Stimulated activated naive CD8-positive, alpha-beta T cell treated with anti-CD3 and anti-CD28 coated beads, Interleukin-15, Interleukin-2, amounts not matched to agents 100 U/mL and 50 U/mL, for 24 hours (primary cell): ENCODE measurements at places on chromosomes 5 and 9.

- DNase-seq = no peak
Measured at GRCh38 chr9:1005043-1005667, 28.7 kb downstream of the DMRT3 start.

- DNase-seq = no peak
Measured at GRCh38 chr5:160831801-160832200, 20.2 kb downstream of the ATP10B start.

- no peak for DNase-seq
Measured at GRCh38 chr9:134951994-134952393, 34.3 kb upstream of the FCN1 start.

DNA sequence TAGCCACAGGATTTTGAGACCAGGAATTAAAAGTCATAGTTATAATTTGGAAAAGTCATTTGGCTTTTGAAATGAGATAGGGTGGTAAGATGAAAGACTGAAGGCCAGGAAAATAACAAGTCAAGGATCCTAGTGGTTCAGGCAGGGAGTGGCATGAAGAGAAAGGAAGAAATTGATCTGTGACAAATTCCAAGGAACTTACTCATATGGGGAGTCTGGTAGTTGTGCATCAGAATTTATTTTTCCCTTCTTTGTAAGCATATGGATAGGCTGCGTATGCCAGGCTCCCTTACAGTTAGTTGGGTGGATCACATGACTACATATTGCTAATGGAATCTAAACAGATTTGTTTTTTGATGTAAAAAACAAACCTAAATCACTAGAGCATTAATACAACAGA, 21.0 kb downstream of the ISL1 start:
- no peak for DNase-seq

DNA sequence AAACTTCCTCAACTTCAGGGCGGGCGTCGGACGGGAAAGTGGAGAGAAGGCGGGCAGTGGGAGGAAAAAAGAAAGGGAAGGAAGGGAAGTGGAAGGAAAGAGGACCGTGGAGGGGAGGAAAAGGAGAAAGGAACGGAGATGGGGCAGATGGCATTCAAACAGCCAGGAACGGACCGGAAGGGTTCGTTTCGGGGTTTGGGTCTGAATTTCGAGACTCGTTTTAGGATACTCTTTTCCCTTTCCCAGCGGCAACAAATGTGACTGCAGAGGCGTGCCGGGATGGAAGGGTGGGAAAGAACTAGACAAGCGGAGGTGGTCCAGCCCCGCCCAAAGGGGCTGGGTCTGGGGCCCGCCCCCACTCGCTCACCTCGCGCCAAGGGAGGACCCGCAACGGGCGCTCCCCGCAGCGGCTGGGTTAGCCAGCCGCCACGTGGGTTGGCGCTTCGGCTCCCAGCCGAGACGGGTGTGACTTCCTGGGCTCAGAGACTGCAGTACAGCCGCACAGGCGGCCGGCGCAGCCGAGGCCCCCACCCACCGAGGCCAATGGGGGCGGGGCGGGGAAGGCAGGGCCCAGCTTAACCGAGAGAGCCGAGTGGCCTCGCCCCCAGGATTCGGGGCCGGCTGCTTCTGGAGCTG, 2.7 kb downstream of the VCAN start:
- peak; percentile 56 for DNase-seq

GRCh38 chr5:5025098-5025773, 114.9 kb upstream of the ADAMTS16 start:
- DNase-seq = no peak
